T-helper 2 cell (primary cell): ENCODE measurements at places on chromosomes 12 and 14.

- no peak for DNase-seq
Observed at GRCh38 chr12:81758421-81759189, 545 bp downstream of the PPFIA2 start.

DNA sequence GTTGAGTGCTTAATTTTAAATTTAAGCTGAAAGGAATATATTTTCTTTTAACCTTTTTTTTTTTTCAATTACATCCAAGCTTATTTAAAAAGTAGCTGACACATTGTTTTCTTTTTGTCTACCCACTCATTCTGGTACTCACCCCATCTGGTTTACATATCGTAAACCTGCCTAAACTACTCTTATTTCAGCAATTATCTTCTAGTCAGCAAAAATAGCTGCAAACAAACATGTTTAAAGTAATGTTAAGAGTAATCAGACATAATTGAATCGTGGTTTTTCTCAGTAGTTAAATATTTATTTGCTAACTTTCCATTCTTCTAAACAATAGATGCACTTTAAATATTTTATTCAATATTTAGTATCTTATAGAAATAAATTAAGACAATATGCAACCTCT, 492.7 kb upstream of the MGAT4C start:
- DNase-seq = no peak

GRCh38 chr12:27551172-27551840, 27.3 kb downstream of the PPFIBP1 start:
- no peak for DNase-seq

DNA sequence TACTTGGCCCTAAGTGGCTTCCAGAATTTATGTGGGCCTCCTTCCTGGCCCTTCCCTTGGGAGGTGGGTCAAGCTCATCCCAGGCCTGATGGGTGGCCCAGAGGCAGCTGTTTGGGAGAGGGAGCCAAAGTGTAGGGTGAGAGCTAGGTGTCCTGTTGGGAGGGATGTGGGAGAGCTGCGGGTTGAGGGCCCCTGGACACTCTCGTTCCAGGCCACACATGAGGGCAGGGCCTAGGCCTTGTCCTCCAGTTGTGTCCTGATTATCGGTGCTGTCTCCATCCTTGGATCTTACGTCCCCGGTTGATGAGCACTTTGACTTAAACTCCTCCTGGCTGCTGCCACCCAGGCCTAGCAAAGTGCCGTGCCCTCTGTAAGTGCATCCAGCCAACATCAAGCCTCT, 177.5 kb upstream of the VASH1 start:
- no peak for DNase-seq

DNA sequence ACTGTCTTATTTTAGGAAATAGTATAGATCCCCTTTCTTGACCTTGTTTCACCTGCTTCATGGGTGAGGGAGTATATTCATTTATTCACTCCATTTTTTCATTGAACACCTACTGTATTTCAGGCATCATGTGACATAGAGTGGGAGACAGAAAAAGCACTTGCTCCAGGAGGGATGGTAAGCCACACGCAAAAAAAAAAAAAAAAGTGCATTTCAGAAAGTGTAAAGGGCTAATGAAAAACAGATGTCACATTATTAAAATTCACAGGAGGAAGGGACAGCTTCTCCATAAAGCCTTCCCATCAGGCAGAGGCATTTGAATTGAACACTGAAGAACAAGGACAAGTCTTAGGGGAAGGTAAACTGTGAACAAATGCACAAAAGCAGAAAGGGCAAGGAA, 7.5 kb downstream of the SLC8A3 start:
- no peak for DNase-seq

DNA sequence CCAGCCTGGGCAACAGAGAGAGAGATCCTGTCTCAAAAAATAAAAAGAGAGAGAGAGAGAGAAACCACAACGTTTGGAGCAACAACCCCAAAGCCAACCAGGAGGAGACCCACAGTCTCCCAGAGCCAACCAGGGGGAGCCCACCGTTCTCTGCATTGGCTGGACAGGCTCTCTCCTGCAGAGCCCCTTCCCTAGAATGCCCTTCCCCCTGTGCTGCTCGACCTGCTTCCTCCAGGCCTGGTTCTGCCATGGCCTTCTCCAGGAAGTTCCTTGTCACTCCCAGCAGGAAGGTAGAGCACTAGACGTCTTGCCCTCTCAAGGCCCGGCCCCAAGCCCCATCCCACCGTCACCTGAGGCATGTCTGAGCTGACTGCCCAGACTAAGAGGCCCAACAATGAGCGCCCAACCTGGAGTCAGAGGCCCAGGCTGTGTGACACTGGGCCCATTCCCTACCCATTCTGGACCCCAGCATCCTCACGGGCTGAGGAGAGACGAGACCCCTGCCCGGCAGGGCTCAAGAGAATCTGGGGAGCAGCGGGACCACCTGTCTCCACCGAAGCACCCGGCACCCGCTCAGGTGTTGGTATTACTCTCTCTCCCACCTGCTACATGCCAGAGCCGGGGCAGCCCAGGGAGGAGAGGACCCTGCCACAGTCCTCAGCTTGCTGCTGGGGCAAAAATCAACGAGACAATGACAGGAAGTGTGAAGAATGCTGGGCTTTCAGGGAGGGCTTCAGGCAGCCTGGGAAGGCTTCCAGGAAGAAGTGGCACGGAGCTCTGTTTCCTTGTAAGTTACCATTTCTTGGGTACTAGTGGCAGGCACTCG, 61.2 kb downstream of the DIO3 start:
- no peak for DNase-seq

DNA sequence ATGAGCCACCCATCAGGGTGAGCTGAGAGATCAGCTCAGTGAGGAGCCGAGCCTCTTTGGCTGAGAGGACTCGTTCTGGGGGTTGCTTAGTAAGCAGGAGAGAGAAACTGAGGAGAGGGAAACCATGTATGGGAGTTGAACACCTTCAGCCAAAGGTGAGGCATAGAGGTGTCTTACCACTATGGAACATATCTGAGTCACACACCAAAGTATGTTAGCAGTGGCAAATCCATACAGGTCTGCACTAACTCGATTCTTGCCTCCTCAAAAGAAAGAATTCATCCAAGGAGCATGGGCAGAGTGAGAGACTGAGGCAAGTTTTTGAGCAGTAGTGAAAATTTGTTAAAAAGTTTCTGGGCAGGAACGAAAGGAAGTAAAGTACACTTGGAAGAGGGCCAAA, 46.7 kb upstream of the RNU6-8 start:
- DNase-seq = no peak

DNA sequence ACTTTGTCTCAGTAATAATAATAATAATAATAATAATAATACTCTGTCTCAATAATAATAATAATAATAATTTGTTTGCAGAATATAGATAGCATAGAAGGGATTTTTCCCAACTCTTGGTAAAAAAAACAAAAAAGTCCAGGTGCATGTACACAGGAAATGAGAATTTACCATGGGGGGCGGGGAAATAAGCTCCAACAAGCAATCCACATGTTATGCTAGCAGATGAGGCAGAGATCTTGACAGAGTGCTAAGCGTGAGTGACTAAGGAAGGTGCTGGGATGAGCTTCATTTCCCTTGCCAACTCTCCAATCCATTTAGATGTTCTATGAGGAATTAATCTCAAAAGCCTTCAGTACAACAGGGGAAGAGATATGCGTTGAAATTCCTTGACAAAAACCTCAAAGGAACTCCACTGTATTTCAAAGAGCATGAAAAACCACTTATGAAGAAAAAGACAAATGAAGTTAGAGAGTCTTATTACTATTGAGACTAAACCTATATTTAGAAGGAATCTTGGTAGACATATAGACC, 44.9 kb upstream of the GTF2A1 start:
- DNase-seq = no peak

DNA sequence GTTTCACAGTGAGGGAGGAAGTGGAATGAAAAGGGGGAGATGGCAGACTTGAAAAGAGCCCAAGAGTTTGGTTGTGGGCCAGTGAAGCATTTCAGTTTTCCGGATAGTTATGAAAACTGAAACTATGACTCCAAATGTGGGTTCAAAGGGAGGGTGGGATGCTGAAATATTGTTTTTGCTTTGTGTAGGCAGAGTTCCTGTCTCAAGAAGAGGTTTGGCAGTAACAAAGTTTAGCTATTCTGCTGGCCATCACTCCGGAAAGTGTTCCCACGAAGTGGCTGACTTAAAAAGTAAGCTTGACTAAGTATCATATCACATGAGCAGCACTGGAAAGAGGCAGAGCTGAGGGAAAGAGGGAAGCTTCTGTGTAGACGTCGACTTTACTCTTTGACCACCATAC, 85.2 kb downstream of the CAND1 start:
- DNase-seq = no peak

GRCh38 chr14:22252686-22253085, 336.3 kb downstream of the DAD1 start:
- no peak for DNase-seq

GRCh38 chr12:120825337-120825736, 78.8 kb downstream of the SPPL3 start:
- DNase-seq = no peak

GRCh38 chr12:132438726-132439125, 51.2 kb upstream of the FBRSL1 start:
- no peak for DNase-seq

DNA sequence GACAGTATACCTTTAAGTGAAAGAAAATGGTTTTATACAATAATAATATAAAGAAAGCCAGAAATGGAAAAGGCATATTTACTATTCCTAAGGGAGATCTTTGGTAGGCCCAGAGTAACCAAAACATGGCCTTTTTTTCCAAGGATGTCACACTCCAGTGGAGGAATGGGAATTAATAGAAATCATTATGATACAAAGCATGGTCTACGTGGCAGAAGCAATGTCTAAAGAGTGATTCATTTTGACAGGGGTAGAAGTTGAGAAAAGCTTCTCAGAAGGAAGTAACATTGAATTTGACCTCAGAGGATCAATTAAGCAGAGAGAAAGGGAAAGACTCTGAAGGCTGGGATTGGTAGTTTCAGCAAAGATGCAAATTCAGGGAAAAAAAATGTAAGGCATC, 208.6 kb downstream of the BTG1 start:
- no peak for DNase-seq

GRCh38 chr12:1122786-1123185, 131.8 kb downstream of the ERC1 start:
- DNase-seq = no peak

- DNase-seq = no peak
Observed at GRCh38 chr14:90093942-90094595, 32.3 kb downstream of the KCNK13 start.

DNA sequence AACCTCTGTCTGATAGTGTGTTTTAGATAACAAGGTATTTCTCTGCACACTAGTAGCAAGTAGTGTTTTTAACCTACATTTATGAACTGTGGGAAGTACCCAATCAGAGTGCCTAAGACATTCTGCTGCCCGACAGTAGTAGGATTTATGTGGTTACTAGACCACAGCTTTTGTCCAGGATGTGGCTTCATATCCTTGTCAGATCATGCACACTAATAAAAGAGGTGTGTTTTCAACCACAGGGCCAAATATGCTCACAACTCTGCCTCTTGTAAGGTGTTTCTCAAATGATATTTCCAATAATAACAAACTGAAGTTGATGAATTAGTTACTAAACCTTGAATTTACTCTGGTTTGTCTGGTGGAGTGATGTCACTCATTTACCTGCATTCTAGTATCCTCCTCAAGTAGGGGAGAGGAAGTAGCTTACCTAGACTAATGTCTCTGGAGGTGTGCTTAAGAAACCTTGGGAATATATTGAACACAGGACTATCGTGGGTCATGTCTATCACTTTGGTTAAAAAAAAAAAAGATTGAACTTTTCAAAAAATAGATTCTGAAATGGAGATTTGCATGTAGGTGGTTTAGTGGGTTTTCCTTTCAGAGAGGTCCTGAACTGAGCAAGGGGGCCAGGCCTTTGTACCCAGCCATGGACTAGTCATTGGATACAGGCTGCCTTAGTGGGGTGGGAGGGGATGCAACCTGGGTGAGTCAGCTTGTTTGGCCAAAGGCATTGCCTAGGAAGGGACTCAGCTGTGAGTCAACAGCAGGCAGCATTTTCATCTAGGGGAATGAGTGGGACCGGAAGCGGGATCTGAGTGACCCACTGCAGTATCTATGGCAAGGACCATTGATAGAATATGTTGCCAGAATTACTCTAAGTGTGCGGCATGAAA, 14.1 kb downstream of the FBXW8 start:
- DNase-seq = peak; percentile 98

GRCh38 chr12:51238037-51238509, 553 bp upstream of the DAZAP2 start:
- DNase-seq = no peak

DNA sequence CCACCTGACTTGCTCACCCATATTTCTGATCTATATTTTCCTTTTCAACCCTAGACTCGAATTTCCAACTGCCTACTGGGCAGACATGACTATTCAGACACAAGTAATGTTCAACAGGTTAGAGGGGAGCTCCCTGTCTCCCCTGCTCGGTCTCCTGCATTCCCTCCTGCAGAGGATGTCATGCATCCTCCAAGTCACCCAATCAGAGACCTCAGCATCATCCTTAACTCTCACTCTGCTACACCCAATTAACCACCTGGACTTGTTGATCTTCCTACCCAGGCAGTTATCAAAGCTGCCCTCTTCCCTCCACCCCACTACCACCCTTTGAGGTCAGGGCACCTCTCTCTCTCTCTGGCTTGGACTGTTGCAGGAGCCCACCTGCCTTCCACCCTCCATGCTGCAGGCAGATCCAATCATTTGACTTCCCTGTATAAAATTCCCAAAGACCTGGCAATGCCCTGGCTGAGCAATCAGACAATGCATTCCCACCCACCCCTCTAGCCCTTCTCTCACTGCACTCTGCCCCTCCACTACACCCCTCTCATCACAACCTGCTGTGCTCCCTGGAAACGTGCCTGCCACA, 10.9 kb downstream of the FAIM2 start:
- DNase-seq = no peak

- no peak for DNase-seq
Observed at GRCh38 chr14:37047996-37048395, 124.4 kb downstream of the SLC25A21 start.

DNA sequence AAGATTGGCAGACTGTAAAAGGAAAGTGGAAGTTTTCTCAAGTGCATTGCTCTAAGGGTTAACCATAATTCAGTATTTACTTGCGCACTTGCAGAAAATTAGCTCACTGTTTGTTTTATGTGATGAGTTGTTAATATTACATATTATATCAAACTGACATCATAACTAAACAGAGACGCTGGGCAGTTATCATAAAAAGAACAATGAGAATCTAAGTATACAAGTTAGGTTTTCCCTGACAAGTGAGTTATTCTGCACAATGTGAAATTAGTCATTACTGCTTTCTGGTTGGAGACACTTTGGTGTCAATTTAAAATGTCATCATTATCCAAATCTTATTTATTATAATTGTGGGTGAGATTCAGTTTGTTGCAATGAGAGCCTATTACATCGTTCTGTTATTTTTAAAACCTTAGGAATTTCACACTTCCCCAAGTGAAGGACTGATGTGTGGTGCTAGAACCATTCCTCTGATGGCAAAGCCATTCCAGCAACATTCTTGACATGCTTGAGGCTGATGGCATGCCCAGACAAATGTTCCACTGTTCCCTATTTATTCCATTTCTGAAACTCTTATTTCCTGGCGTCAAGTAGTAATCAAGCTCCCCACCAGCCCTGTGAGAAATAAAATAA, 90.1 kb upstream of the FLRT2 start:
- DNase-seq = no peak

GRCh38 chr12:98581101-98581500, 12.4 kb upstream of the SLC25A3 start:
- DNase-seq = no peak

GRCh38 chr14:50333014-50333509, 20.9 kb downstream of the DMAC2L start:
- DNase-seq = no peak
